Omental fat pad (tissue), 4 donors: ENCODE measurements at places on chromosomes 7 and 10.
A peak's percentile ranks its signal among the peaks of the same experiment; 100 is the strongest.

DNA sequence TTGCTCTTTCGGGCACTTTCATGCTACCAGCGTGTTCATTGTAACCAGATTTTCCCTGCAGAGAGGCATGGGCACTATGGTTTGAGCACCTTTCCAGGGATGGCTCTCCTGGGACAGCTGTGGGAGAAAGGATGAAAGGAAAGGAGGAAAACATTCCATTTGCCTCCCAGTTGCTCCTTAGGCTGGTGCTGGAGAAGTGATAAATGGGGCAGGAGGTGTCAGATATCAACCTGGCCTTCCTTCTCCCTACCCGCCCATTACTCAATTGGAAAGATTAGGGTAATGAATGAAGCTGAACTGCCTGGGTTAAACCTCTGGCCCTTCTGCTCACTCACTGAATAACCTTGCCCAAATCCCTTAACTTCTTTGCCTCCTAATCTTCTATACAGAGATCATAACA is 228.4 kb downstream of the PLXNA4 start:
- DNase-seq, result no peak

- peak; percentile 81 for DNase-seq
Observed at GRCh38 chr10:28628184-28628893, 49.0 kb upstream of the BAMBI start.

DNA sequence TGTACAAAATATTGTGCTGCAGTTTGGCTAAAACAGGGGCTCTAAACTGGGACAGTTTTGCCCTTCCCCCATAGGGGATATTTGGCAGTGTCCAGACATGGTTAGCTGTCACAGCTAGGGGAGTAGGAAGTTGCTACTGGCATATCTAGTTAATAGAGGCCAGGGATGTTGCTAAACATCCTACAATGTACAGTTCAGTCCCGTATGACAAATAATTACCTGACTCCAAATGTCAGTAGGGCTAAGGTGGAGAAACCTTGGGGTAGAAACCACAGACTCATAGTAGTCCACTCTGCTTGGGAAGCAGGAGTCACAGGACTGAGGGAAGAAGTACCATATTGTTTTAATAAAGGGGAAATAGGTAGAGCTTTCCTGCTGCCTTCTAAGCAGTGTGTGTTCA is 39.8 kb downstream of the WBP1L start:
- DNase-seq, result no peak

DNA sequence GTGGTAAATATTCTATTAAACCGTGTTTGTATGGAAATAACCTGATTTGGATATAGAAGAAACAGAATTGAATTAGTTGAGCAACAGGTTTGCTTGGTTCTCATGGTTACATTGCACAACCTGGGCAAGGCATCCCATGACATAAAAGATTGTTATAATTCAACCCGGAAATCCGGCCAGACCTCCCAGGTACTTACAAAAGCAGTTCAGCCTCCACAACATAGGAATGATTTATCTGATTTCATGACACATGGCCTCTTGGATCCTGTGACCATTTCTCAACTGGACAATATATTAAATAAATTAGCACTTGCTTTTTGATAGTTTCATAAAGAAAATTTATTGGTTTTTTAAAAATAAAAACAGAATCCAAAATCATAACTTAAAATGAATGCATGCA is 55.1 kb upstream of the PTPN12 start:
- DNase-seq, result no peak
